ENCODE measurements at places on chromosomes 16 and 17.

- DNase-seq = no peak
Measured at GRCh38 chr16:51816929-51817328, 665.9 kb upstream of the SALL1 start.

DNA sequence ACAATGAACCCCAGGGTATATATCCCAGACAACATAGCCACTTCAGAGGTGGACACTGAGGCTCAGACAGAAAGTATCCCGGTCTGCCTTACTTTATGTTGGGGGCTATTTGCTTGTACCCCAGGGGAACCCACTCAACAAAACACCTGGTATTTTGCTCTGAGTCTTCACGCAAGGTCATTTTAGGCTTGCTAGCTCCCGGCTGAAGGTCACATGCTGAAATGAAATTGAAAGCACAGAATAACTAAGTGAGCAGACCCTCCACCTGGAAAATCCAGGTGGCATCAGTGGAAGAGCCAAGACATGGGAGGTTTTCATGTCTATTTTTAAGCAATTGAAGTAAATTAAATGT is 4.1 kb upstream of the KDM8 start:
- DNase-seq = no peak

DNA sequence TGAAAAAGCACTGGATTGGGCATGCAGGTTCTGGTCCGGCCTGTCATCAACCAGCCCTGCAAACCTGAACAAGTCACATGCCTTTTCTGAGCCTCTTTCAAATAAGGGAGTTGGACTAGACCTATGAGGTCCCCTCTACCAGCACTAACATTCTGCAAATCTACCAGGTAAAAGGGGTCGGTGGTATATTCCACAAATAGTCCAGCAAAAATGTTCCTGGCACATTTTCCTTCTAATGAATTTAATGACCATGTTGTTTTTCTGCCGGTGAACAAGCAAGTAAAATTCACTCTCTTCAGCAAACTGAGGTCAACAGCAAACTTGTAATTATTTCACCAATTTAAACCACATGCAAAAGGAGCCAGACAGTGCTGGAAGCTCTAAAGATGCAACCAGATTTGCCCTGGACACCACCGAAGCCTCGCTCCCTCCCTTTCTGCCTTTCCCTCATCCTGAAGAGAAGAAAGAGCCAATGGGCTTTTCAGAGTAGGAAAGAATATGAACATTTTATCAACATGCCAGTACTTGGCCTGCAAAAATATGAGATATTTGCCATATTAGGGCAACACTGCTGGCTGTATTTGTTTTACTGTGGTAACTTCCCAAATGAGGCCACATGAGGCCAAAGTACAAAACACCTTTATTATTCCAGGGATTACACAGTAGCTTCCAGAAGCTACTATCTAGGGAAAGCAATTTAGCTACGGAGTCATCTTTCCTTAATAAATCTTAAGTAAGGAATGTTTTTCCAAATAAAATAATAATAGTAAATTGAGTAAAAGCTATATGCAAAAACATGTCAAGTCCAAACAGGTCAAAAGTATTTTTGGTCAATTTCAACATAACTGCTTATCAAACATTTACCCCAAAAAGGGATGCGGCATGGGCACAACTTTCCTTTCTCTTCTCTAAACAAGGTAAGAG is 45.0 kb downstream of the USP31 start:
- no peak for DNase-seq

GRCh38 chr17:72185564-72185963 is 64.7 kb downstream of the SOX9 start:
- no peak for DNase-seq

GRCh38 chr17:58334661-58335060 is 6.1 kb upstream of the TSPOAP1 start:
- DNase-seq = no peak

GRCh38 chr17:49890852-49891251 is 43.0 kb upstream of the TAC4 start:
- DNase-seq = no peak

DNA sequence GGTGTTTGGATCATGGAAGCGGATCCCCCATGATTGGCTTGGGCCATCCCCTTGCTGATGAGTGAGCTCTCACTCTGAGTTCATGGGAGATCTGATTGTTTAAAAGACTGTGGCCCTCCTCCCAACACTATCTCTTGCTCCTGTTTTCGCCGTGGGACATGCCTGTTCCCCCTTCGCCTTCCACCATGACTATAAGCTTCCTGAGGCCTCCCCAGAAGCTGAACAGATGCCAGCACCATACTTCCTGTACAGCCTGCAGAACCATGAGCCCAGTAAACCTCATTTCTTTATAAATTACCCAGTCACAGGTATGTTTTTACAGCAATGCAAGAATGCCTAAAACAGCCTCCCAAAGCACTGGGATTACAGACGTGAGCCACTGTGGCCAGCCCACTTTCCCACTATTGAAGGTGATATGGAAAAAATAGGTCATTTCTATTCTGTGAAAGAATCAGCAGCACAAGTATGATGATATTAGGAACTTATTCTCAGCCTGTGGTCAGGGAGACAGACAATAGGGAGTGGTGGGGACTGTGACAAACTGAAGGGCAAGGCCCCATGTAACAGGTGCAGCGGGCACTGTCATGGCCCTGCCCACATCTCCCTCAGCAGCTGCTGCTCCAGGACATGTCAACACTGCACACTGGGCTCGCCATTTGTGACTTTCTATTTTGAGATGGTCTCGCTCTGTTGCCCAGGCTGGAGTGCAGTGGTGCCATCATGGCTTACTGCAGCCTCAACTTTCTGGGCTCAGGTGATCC is 33.7 kb upstream of the LITAF start:
- no peak for DNase-seq

DNA sequence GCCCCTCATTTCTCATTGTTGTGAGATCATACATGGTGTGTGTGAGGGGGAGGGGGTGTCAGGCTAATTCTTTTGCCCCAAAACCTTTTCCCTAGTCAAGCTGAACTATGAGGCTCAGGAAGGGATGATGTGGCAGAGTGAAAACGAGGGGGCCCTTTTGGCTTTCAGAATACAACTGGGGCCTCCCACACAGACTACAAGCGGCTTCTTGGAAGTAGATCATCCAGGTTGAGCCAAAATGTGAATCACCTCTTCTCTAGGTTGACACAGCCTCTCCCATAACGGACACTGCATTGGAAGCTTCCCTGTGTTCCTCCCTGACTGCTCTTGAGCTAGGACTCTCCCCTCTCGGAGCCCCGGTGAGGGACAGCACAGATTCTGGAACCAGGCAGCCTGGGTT is 2.3 kb upstream of the ALKBH5 start:
- no peak for DNase-seq

All from fibroblast of skin of back (primary cell).